ENCODE measurements at places on chromosomes 7 and 10.

GRCh38 chr7:101927802-101928201, 110.4 kb downstream of the CUX1 start:
- no peak for DNase-seq

DNA sequence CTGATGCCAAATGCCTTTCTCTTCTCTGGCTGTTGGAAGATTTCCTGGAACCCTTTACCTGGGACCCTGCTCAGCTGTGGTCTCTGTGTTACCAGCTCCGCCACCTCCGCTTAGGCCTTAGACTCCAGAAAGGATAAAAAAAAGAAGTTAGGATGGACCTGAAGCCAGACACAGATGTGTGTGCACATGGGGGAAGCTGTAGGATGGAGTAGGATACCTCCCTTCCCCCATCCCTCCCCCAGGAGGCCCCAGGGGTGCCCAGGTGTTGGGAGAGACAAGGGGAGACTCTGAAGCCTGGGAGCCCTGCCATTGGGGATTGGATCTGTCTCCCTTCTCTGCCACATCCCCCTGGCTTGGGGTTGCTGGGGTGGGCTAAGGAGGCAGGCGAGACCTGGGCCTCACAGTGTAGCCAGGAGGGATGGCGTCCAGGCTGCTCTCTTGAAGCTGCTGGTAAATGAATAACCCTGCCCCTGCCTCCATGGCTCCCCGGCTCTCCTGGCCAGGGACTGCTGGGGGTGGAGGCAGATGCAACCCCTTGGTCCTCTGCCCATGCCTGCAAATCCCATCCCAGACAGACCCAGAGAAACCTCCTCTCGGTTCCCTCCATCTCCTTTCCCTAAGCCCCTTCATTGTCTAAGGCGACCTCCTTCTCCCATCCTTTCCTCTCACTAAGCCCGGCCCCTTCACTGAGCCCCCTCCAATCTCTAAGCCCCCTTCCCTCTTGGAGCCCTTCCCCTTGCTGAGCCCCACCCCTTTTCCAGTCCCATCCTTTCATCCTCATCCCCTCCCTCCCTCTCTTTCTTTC, 8.0 kb downstream of the CLDN3 start:
- DNase-seq: no peak

GRCh38 chr7:139655305-139655704, 122.5 kb downstream of the HIPK2 start:
- no peak for DNase-seq

GRCh38 chr7:101743995-101744360, 73.4 kb upstream of the CUX1 start:
- no peak for DNase-seq

DNA sequence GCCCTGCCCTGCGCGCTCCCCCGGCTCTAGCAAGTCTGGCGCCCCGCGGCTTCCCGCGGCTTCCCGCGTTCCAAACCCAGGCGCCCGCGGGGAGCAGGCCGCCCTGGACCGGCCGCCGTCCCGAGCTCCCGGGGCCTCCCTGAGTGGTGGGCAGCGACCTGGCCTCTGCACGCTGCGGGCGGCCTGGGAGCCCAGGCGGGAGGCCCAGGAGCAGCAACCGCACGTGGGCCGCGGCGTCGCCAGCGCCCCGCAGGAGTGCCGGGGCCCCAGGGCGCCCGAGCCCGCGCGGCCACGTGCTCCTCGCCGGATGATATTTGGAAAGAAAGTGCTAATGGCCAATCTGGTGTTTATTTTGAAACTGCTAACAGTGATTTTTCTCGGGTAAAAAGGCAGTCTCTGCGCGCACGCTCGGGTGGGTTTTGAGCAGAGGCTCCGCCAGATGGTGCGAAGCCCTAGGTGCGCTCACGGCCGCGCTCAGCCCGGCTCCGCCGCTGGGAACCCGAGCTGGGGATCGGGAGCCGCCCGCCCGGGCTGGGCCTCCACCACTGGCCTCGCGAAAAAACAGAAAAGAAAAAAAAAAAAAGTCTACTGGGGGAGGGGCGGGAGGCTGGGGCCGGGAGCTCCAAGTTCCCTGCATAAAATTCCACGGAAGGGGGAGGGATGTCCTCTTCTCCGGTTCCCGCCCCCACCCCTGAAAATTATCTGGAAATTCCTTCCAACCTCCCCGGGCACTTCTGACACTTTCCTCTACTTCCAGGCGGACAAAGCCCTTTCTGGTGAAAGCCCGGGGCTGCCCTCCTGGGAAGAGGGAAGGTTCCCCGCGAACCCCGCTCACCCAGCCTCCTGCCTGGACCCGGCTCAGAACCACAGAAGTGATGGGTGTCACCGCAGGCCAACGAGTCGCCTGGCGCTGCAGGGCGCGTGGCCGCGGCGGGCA, 4.3 kb downstream of the EBF3 start:
- peak; percentile 17 for DNase-seq

GRCh38 chr7:151844071-151844824, 32.7 kb downstream of the PRKAG2 start:
- DNase-seq: no peak

DNA sequence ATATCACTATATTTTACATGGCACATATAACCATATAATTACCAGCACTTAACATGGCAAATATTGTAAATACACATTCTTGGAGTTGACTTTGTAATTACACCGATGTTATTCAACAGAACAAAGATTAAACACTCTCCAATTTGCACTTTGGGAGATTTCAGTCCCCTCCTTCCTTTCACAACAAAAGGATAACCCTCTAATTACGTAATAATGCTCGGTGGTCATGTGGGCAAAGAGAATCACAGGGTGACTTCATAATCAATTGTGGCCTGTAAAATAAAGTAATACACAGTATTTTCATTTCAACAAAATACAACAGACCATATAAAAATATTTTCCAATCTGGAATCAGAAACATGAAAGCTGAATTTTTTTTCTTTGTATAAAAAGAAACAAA, 73.2 kb downstream of the RHOBTB1 start:
- DNase-seq: no peak

GRCh38 chr10:44948642-44949041, 11.0 kb upstream of the RASSF4 start:
- DNase-seq: peak; percentile 59

Data from GF-D8 (cell line).